ENCODE measurements at places on chromosomes 12 and 14.

DNA sequence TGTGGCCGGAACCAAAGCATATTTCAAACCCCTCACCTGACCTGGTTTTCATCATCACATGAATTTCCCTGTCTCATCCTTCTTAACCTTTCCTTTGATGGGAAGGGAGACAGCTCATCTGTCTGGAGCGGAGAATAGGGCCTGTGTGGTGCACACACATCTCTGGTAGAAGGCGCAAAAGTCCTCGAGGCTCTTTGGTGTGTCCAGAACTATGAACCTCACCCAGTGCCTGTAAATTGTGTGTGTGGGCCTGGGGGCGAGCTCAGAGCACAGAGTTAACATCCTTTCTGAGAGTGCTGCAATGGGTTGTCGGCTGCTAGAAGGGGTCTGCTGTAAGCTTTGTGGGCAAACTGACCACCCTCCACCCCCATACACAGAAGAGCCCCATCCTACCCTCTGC lies 749 bp downstream of the GALNT6 start:
- no peak for DNase-seq

DNA sequence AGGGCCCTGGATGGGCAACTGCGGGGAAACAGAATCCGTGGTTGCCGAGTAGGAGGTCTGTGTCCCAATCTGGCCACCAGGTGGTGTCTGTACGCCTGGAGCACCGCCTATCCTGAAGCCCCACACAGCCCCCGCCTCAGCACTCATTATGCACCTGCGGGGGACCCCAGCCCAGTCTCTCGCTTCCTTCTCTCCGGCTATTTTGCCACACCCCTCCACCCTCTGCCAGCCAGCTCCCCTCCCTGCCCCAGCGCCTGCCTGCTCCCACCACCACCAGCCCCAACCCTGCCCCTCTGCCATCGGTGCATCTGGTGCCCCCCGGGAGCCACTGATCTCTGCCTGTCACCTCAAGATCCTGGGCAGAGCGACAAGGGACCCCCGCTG lies 2.2 kb upstream of the NXPH4 start:
- DNase-seq: no peak

GRCh38 chr12:107328442-107329133 lies 235.2 kb upstream of the CRY1 start:
- DNase-seq: no peak

GRCh38 chr12:73906757-73907156 lies 630.9 kb upstream of the ATXN7L3B start:
- DNase-seq: no peak

- DNase-seq: no peak
These were observed 94.9 kb downstream of the ALG10B start for GRCh38 chr12:38411426-38411825.

DNA sequence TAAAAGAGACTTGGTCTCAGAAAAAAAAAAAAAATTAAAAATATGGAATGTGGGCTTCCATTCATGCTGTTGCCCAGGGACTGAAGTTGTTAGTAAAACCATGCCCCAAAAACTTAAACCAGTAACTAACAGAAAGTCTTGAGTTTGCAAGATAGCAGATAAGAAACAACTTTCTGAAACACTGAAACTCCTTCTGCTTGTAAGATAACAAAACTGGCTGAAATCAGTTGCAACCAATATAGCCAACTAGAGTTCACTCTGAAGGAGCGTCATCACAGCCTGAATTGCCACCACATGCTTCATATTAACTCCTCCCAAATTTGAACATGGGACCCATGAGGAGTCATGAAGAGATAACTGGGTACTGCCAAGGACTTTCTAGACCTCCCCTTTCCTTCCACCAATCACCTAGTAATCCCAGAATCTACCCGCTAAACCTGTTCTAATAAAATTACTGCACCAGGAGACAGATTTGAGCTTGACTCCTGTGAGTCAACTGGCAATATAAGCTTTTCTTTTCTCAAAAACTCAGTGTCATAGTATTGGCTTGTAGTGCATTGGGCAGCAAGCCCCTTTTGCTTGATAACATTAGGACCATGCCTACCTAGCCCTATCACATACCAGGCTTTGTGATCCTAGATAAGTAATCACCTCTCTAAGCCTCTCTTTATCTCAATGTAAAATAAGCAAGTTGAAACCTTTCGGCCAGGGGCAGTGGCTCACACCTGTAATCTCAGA lies 53.6 kb downstream of the R3HDM2 start:
- no peak for DNase-seq

DNA sequence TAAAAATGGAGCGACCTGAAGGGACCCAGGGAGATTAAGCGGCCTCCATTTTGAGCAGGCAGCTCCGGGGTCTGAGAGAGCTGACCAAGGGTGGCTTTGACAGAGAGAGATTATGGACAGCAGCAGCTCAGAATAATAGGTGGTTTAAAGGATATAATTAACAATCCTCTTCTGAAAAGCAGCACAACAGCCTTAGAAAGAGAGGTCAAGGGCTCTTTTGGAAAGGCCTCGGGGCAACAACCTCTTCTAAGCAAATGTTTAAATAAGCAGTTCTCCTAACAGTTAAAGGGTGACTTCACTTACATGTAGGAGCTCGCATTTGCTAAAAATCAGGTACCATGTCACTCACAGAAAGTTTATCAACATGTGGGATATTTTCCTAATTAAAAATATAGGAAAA lies 87.2 kb upstream of the FRMD6 start:
- DNase-seq: no peak

GRCh38 chr12:124745891-124746570 lies 117.6 kb downstream of the SCARB1 start:
- peak; percentile 94 for DNase-seq

- DNase-seq: no peak
These were observed 651.5 kb downstream of the FSCB start for GRCh38 chr14:43855556-43855955.

DNA sequence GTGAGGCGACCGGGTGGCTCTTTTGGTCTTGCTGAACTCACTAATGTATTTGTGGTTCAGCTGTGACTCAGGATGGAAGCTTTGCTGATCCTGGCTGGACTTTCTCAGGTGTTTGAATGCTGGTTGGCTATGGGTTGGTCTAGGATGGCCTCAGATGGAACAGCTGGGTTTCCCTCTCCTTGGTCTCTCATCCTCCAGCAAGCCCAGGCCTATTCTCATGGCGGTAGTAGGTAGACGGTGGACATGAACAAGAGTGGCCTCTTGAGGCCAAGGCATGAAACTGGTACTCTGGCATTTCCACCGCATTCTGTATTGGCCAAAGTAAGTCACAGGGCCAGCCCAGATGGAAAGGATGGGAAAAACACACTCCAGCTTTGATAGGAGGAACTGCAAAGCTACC lies 11.8 kb upstream of the POLR3B start:
- no peak for DNase-seq

GRCh38 chr12:56260380-56260779 lies 2.2 kb upstream of the ANKRD52 start:
- no peak for DNase-seq

DNA sequence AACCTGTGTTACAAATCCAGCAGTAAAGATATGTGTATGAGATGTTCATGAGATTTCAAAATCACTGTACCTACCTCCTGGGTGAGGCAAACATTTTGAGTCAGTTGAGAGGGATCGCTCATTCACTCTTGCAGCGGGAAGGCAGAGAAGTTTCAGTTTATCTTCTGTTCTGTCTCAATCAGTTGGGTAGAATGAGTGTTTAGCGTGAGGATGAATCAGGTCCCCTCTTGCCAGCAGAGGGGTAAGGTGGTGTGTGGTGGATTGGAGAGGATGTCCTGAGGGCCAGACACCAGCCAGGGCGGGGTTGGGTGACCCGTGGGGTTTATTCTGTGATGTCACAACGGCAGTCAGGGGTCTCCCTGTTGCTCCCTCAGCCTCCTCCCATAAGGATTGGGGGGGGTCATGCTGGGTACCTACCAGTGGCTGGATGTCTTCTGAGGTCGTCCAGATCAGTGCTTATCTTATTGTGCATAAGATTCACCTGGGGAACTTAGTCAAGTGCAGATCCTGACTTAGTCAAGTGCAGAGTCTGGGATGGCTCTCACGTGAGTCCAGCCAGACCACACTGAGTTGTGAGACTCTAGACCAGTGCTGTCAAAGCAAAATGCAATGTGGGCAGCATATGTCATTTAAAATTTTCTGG lies at the start of gene GSG1:
GSG1 (minus strand) TSS at position 277 of the 643 bp plus-strand sequence; CDS start at position 122, 155 bp downstream.
- no peak for DNase-seq

DNA sequence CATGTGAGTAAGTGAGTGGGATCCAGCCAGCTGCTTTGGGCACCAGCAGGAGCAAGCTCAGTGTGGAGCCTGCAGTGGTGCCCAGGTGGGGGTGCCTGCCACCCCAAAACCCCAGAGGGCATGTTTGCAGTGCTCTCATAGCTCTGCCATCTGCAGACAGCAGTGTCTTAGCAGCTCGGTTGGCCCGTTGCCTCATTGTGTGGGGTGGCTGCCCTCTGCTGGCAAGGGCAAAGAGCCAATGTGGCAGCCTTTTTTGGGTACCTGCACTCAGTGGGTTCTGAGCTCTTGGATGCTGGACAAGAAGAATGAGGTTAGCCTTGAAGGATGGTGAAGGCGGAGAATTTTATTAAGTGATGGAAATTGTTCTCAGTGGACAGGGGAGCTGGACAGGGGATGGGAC lies 52.3 kb downstream of the NEUROD4 start:
- DNase-seq: peak; percentile 75

DNA sequence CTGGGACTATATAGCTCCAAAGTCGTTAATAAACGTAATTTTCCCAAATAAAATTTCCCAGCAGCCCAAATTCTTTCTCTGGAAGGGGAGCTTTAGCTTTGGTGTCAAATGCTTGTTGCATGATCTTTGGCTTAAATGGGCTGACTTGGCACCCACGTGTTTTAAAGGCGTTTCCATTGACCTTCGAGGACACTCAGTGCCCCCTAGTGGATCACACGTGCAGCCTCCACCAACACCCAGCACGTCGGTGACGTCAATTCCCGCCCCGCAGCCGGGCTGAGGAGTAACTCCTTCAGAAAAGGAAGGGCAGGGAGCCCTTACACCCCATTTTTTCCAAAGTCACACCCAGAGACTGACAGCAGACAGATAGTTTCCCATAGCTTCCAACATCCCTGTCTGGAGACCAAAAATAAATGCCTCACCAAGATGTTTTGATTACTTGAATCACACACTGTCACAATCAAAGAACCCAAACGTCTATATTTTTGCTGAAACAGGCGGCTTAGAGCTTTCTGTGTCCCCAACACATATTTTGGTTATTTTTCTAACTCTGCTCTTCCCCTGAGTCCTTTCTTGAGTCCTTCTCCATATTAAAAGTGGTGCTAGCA lies 707.9 kb downstream of the AACS start:
- peak; percentile 22 for DNase-seq

DNA sequence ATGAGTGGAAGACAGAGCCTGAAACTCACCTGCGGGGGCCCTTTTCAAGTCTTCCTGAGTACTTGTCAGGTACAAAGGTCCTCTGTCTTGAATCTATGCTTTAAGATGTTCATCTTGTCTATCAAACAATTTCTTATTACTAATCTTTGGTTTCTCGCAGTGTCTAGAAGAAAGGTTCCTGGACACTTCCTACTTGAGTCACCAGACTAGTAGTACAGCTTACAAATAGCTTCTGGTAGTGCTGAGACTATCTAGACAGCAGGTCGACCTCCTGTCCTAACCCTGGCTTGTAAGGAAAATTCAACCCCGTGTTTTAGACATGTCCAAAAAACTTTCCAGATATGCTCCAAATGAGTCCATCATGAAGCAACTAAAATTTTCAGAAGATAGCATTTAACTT lies 11.2 kb upstream of the ARID2 start:
- DNase-seq: no peak

DNA sequence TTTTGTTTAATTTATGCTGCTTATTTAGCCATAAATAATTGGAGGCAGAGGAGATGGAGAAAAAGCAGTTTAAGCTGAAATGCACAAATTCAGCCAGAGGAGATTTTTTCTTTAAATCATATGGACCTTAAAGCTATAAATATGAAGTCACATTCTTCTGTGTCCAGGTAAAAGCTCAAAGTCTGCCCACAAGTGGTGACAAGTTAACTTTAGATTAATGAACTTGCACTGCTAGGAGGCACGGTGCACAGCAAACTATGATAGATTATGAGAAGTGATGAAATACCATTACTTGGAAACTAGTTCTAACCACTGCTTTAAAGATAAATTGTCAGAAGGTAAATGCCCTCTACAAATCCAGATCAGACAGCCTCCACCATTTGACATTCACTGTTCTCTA lies 69.0 kb downstream of the IFT81 start:
- no peak for DNase-seq

GRCh38 chr12:212415-212714 lies 1.6 kb downstream of the SLC6A12 start:
- DNase-seq: no peak

- DNase-seq: no peak
These were observed 7.8 kb upstream of the EP400 start for GRCh38 chr12:131941987-131942341.

Data from right lobe of liver (tissue), 6 donors.